ENCODE measurements at places on chromosomes 13 and 19.

GRCh38 chr19:50537769-50538230, 24.1 kb upstream of the ASPDH start:
- no peak for DNase-seq

- DNase-seq = no peak
Measured at GRCh38 chr13:87622971-87623370, 48.2 kb upstream of the SLITRK5 start.

GRCh38 chr13:20699715-20700114, 3.8 kb upstream of the IL17D start:
- DNase-seq = no peak

DNA sequence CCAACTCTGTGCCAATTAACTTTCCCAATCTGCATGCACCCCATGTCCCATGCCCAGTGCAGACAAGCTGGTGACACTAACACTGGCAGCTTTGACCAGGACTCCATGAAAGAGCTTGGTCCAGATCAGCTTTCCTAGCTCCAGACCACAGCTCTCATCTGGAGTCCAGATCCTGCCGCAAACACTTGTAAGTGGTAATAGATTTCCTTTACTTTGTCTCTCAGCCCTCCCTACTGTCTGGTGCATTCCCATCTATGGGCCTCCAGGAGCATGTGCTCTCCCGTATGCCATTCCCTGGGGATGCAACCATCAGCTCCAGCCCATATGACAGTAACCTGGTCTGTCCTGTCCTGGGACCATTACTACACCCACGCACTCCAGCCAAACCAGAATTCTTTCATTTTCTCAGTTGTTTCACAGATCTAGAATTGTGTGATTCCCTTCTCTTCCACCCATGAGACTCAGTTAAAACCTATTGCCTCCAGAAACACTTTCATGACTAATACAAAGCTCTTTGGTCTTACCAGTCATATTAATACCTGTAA, 4.9 kb upstream of the STARD13 start:
- no peak for DNase-seq

DNA sequence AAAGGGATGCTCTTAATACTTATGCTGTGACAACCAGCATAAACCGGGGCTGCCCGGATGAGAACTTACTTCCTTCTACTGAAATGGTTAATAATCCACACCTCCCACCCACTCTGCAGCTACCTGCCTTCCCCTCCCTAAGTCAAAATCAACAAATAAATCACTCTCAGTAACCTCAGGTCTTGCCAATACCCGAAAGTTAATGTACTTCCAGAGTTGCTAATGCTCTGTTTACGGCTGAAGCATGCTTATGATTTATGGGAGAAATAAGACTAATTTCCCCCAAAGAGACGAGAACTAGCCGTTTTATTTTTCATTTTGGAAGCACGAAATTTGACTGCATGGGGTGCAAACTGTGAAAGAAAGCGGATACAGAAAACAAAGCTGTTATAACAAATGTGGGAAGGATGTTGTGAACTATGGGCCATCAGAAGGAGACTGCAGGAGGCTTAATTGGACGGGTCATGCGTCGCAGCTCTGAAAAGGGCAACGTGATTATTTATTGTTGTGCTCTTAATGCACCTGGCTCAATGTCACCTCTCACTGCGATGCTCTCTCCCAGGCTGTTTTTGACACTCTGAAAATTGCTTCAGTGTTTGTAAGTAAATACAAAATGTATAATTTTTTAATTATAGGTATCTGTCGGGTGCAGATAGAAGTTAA, 114.0 kb upstream of the SLC7A1 start:
- no peak for DNase-seq
